ENCODE measurements at places on chromosomes 6 and 20.

DNA sequence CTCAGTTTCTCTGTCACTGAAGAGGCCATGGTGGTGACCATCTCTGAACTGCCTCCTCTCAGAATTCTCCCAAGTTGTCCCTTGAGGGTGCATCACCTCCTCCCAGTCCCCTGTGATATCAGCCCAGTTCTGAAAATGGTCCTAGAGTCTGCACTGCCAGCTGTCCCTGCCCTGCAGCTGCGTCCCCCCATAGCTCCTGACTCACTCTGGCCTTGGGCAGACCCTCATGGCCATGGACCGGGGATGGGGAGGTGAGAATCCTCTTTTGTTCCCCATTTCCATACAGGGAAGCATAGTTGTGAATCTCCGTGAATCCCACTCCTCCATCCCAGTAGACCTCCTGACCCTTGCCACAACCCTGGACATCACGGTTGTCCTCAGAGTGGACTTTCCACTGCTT is 4.5 kb downstream of the ETV7 start:
- DNase-seq = no peak

- DNase-seq = no peak
Measured at GRCh38 chr6:32105433-32105832, 3.7 kb downstream of the TNXB start.

DNA sequence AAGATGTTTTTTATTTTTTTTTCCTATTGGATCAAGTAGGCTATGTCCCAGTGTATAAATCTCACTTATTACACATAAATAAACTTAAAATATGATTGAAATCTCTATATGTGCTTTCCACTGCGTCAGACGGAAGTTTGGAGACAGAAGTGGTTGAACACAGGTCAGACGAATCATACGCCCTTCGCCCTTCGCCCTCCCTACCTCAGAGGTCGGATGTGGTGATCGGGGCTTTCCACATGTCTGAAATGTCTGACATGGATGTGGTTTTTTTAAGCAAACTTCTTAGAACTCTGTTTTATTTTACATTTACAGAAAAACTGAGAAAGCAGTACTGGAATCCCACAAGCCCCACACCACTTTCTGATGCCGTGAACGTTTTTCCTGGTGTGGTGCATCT is 344.4 kb downstream of the THBS2 start:
- no peak for DNase-seq

DNA sequence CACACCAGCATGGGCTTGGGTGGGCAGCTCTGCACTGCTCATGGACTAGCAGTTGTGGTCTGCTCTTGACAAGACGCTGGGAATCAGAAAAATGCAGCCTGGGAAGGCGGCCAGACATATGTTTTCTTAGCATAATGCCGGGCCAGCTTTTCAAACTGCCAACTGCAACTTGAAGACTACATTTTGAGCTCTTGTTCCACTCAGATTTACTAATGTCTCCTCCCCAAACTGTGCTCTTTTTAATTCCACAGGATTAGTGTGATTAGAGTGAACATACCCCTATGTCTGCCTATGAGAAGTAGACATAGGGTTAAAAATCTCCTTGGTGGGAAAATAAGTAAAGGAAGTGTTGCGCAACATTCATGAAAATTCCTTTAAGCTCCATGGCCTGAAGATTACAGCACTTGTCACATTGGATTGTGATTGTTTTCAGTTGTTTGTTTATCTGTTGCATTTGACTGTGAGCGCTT is 5.3 kb upstream of the FNDC1 start:
- peak; percentile 83 for DNase-seq

DNA sequence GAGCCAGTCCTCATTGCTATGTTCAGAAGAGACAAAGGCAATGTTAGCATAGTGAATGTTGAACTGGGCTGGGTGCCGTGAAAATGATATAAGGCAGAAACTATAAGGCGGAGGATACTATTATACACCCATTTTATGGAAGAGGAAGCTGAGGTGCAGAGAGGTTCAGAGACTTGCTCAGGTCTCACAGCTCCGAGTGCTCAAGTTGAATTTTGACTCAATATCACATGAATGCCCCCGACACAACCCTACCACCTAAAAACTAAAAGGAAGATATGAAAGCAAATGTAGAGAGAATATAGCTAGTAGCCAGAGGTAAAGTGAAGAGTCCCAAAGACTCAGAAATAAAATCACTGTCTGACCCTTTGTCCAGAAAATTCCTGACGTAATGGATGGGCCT is 56.7 kb downstream of the PPP1R16B start:
- DNase-seq = no peak

DNA sequence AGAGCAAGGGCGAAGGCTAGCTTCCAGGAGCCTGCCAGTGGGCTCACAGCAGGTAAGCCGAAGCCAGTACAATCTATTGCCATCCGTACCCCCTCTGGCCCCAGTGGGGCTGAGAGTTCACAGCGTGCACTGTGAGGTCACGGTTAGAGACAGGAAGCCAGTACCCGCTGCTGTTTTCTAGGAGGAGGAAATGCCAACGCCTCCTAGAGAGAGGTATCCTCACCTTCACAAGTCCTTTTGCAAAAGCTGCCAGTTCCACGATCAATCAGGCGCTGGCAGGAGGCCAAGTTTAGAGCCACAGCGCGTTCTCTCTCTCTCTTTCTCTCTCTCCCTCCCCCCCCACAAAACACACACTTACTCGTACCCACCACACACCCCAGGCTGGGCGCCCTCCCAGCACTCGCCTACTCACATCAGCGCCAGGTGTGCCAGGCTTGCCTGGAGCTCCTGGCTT is 22.5 kb downstream of the COL9A1 start:
- DNase-seq = no peak

- DNase-seq = no peak
Measured at GRCh38 chr20:4966826-4967751, 34.2 kb downstream of the SLC23A2 start.

GRCh38 chr6:34082864-34083626 is 62.8 kb downstream of the GRM4 start:
- DNase-seq = no peak

DNA sequence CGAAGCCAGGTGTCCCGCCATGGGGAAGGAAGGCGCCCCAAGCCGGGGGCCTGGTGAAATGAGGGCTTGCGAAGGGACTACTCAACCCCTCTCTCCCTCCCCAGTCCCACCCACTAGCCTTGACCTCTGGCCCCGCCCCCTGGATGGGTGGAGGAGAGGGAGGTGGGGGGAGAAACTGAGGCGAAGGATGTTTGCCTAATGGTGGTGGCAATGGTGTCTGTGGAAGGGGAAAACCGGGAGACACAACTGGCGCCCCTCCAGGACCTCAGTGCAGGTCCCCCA is at the start of gene POU5F1:
Gene POU5F1, minus strand, starts transcription at position 83 of the 282 bp plus-strand sequence. Its CDS starts 62 bp downstream, at position 21.
- no peak for DNase-seq

DNA sequence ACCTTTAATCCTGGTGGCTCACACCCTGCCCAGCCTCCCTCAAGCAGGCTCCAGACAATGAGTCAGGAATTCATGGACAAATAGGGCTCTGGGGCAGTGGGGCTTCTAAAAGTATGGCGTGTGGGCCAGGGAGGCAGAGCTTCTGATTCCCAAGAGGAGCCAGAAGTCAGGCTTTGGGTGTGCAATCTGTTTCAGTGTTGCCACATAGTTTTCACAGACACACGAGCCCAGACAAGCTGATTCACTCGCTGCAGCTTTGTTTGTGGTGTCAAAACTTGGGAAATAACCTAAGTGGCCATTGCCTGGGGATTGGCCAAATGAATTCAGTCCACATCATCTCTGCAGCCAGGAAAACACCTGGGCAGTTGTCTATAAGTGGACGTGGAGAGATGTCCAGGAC is 9.2 kb downstream of the PEDS1 start:
- DNase-seq = no peak

DNA sequence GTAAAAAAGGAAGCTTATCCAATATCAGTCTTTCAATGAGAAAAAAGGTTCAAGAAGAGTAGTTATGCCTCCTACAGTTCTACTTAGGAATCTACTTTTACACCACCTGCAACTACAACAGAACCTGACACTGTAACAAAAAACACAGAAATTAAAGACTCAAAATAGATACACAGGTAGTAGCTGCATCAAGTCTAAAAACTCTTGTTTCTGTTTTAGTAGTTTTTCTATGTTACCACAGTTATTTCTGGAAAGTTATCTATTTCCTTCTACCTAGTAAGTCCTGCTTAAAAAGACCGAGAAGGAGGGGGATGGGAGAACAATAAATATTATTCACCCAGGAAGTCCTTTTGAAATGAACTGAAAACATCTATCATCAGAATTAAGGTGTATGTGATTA is 52.5 kb downstream of the ATG5 start:
- DNase-seq = no peak

GRCh38 chr20:50704971-50705370 is 13.6 kb upstream of the RIPOR3 start:
- no peak for DNase-seq

DNA sequence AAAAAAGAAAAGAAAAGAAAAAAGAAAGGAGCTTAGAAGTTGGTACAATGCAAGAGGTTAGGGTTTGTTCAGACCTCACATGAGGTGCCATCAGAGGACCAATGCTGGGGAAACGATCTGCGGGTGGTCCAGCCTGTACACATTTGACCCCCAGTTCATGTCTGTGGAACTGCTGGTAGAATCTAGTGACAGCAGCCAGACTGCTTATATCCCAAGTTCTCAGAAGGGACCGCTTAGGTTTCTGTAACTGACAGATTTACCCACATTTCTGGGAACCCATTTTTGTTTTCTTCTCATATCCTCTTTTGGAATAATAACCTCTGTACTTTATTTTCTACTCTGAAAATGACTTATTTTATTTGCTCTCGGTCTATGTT is 4.7 kb downstream of the PPP1R18 start:
- DNase-seq = no peak

DNA sequence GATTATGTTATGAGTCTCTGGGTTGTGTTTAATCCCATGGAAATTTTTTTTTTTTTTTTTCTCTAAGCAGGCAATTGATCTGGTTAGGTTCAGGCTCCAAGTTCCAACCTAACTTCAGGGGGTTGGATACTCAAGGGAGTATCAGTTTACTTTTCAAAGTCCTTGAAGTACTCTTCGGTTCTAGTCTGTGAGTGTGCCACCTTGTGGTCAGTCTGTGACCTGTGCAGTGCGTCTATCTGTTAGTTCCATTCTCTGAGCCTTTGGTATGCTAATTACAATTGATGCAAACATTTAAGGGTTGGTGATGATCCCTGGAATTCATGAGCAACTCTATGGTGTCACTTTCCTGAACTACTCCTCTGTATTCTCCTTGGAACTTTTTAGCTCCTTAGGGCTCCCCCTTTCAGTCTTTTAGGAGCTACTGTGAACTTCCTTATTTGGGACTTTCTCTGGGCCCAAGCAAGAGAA is 342.0 kb downstream of the SOX4 start:
- DNase-seq = no peak

DNA sequence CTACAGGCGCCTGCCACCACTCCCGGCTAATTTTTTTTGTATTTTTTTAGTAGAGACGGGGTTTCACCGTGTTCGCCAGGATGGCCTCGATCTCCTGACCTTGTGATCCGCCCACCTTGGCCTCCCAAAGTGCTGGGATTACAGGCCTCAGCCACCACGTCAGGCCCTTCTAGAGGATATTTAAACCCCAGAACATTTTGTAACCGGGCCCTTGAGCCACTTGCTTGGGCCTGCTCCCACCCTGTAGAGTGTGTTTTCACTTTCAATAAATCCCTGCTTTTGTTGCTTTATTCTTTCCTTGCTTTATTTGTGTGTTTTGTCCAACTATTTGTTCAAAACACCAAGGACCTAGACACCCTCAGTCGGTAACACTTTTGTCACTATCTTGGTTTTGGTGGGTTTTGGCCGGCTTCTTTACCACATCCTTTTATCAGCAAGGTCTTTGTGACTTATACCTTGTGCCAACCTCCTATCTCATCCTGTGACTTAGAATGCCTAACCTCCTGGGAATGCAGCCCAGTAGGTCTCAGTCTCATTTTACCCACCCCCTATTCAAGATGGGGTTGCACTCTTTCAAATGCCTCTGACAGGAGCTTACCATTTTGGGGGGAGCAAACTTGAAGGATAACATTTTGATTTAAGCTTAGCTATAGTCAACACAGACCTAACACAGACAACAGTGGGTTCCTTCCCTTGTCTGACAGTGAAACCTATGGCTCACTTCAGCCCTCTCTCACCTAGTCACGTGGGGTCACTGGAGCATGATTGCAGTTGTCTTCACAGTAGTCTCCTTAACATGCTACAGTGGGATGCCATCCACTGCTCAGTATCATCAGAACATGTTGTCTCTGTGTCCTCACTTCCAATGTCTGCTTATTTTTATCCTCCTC is 27.9 kb upstream of the KIF6 start:
- DNase-seq = no peak

GRCh38 chr6:81981812-81982211 is 229.3 kb upstream of the TENT5A start:
- no peak for DNase-seq

GRCh38 chr6:79373246-79373645 is 138.8 kb upstream of the HMGN3 start:
- no peak for DNase-seq

GRCh38 chr6:11172501-11173327 is 59.8 kb downstream of the NEDD9 start:
- no peak for DNase-seq

- no peak for DNase-seq
Measured at GRCh38 chr6:130198483-130199035, 24.2 kb downstream of the SAMD3 start.

- DNase-seq = no peak
Measured at GRCh38 chr6:142478117-142478516, 176.3 kb downstream of the ADGRG6 start.

GRCh38 chr20:31606804-31607639 is 1.9 kb downstream of the ID1 start:
- peak; percentile 84 for DNase-seq

GRCh38 chr6:109874621-109875020 is 103.5 kb upstream of the GPR6 start:
- no peak for DNase-seq

DNA sequence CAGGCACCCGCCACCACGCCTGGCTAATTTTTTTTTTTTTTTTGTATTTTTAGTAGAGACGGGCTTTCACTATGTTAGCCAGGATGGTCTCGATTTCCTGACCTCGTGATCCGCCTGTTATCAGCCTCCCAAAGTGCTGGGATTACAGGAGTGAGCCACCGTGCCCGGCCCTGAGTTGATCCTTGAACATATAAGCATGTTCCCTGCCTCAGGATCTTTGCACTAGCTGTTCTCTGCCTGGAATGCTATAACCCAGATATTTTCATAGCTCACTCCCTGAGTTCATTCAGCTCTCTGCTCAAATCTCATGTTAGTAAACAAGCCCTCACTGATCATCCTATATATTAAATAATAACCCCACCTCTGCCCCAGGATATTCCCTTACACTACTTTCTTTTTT is 9.0 kb upstream of the DLK2 start:
- no peak for DNase-seq

DNA sequence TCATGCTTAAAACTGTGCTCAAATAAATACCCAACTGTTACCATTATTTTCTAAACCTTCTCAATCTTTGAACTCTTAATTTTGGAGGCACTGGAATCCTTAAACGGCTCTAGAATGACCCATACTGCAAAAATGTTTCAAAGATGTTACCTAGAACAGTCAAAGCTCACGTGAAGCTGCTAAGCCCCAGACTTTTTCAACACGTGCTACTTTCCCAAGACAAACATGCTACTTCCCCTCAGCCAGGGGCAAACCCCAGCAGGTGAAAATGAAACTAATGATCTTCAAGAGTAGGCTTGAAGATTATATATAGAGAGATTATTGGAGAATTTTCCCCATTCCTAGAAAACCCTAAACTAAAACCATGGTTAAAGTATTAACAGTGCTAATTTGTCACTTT is 28.1 kb downstream of the HUS1B start:
- no peak for DNase-seq

Measured in skin of body (tissue), 3 donors.